MM.1S (cell line): ENCODE measurements at places on chromosomes 6 and 20.
A peak's percentile ranks its signal among the peaks of the same experiment; 100 is the strongest.

DNA sequence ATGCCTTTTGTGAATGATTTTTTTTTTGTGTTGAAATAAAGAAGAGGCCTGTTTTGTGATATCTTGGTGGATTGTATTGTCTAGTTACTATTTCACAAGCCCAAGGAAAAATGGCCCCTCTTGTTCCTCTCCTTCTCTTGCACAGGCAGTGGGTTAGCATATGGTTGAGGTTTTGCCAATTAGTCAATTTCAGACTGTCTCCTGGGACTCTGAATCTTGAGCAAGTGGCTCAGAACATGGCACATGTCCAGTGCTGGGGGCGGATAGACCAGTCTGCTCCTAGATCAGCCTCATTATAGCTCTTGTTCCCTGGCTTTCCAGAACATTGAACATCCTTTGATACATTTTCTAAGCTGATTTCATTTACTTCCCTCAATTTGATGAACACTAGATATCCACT is 589.2 kb downstream of the PHF3 start:
- no peaks in the 10 kb centered on the region for H3K36me3 ChIP-seq
- H3K27me3 ChIP-seq = no peaks in the 10 kb centered on the region
- H3K4me3 ChIP-seq = no peak overlapping the region
- no peak overlapping the region for H3K27ac ChIP-seq

DNA sequence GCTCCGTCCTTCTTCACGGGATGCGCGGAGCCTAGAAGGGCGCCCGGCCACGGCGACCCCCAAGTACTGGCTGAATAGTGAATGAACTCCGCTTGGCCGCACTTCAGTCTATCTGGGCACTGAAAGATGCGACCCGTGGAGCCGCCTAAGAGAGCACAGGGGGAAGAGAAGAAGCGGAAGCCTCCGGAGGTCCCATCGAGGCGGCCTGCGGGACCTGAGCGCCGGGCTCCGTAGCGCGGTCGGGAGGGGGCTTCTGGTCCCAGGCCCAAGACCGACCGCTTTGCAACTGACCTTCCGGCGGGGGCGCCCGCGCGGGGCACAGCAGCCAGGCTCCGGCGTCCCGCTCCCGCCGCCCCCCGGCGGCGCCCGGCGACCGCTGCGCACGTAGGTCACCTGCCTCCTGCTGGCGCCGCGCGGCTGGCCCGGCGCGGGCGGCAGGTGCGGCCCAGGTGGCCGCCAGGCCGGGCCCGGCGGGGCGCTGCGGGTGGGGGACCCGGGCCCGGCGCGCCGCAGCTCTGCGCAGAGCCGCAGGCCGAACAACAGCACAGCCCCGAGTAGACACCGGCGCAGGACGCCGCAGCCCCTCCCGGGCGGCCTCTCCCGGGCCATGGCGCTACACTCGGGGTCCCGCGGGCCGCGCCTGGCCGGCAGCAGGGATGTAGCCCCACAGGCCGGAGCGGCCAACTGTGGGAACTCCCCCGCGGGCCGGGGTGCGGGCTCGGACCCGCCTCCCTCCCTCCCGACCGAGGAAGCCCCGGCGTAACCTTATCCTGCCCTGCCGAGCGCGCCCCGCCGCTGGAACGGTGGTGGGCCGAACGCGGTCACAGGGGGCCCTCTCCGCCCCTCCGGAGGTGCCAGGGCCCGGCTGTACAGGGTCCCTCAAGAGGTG is at the start of gene METTL24:
METTL24 (minus strand) TSS at position 686 of the 889 bp plus-strand sequence; CDS start at position 609, 77 bp downstream.
- H3K27ac ChIP-seq = no peak within 1 kb of the TSS
- no peak for DNase-seq
- no peaks in the 10 kb centered on the region for H3K36me3 ChIP-seq
- no peaks in the 10 kb centered on the region for H3K27me3 ChIP-seq

- no peak for DNase-seq
- H3K36me3 ChIP-seq = peaks cover 8% of the 10 kb centered on the region
- no peak overlapping the region for H3K4me3 ChIP-seq
These were observed 27.3 kb downstream of the PYGB start for GRCh38 chr20:25274891-25275812.

DNA sequence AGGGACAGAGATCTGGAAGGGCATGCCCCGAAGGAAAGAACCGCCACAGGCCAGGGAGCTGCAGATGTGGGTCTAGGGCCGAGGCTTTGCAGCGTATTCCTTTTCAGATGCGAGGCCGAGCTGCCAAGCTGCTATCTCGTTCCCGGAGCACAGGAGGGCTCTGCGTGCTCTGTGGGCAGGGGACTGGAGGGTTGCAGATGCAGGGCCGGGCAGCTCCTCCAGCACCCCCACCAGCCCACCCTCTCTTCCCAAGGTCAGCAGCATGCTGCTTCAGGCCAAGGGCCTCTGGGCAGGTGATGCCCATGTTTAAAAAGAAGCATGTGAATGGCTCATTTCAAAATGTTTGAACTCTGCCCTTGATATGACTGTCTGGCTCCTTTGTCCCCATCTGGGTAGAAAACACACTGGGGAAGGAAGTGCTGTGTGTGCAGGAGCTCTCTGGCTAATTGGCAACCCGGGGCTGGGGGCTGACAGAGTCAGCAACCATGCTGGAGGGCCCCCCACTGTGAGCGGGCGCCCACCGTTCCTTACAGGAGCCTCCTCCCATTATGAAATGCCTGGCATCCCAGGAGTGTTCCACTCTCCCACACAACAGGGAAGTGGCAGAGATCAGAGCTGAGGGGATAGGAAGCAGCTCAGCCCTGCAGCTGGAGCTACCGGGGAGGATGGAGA is 353.3 kb downstream of the ZFAND3 start:
- no peak overlapping the region for H3K4me3 ChIP-seq
- no peaks in the 10 kb centered on the region for H3K36me3 ChIP-seq
- H3K27me3 ChIP-seq = no peaks in the 10 kb centered on the region
- H3K4me1 ChIP-seq = no peaks in the 10 kb centered on the region
- no peak for DNase-seq
- H3K27ac ChIP-seq = no peak overlapping the region

DNA sequence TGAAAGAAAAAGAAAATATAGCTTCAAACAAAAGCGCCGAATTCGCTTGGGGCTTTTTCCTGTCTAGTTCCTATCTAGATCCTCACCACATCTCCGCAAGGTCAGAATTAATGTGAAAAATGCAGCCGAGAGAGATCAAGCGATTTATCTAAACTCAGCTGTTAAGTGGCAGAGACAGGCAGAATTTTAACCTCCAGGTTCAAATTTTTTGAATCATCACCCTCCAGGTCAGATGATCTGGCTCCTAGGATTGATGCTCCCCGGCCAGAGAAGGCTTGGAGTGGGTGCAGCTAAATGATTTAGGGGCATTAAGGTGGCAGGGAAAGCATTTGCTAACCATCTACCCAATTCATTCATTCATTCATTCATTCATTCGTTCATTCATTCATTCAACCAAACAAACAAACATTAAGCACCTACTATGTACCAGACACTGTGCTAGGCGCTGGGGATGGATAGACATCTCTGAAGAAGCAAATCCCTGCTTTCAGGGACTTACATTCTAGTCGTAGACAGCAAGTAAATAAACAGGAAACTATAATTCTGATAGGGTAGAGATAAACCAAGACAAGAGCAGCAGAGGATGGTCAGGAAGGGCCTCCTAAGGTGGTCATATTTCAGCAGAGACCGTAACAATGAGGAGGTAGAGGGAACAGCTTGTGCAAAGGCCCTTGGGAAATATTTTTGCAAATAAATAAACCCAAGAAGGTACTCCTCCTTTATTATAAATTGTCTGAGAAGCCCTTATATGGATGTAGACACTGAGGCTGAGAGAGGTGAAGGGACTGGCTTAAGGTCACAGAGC is 672 bp upstream of the UBE2V1 start:
- H3K4me1 ChIP-seq = peaks cover 41% of the 10 kb centered on the region
- H3K27ac ChIP-seq = peak overlapping the region; percentile 82
- no peaks in the 10 kb centered on the region for H3K36me3 ChIP-seq
- H3K27me3 ChIP-seq = no peaks in the 10 kb centered on the region
- peak; percentile 22 for DNase-seq
- peak overlapping the region; percentile 93 for H3K4me3 ChIP-seq

GRCh38 chr6:145842693-145843546 is 28.3 kb upstream of the FBXO30 start:
- H3K4me3 ChIP-seq = no peak overlapping the region
- H3K27me3 ChIP-seq = no peaks in the 10 kb centered on the region
- H3K4me1 ChIP-seq = no peaks in the 10 kb centered on the region
- no peaks in the 10 kb centered on the region for H3K36me3 ChIP-seq

DNA sequence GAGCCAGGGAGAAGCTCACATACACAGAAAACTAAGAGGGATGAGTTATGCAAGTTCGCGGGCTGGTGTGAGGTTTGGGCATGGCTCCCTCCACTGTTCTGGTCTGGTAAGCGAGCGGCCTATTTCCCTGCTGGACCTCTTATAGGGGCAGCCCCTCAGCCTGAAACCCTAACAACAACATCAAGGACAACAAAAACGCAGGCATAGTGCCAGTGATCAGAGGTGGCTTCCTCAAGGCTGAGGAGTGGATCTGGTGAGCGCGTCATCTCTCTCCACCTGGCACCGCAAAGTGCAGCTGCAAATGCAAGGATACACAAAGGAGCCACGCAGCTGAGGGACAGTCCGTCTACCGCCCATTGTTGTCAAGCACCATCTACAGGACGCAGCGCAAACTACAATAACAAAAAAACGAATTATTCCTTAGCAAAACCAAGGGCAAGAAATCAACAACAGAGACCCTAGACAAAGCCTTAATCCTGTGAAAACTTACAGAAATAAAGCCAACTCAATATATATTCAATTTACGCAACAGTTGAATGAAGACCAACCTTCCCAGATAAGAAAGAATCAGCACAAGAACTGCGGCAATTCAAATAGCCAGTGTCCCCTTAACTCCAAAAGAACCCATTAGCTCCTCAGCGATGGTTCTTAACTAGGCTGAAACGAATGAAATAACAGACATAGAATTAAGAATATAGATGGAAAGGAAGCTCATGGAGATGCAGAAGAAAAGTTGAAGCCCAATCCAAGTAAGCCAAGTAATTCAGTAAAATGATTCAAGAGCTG is 9.2 kb upstream of the DEFB110 start:
- DNase-seq = no peak
- no peaks in the 10 kb centered on the region for H3K27me3 ChIP-seq
- no peaks in the 10 kb centered on the region for H3K4me1 ChIP-seq
- H3K27ac ChIP-seq = no peak overlapping the region
- no peaks in the 10 kb centered on the region for H3K36me3 ChIP-seq

- peaks cover 3% of the 10 kb centered on the region; the same call in 1 of the 2 replicates for H3K36me3 ChIP-seq
- DNase-seq = peak; percentile 44
- H3K4me3 ChIP-seq = peak overlapping the region; percentile 90
- peaks cover 39% of the 10 kb centered on the region for H3K4me1 ChIP-seq
- H3K27ac ChIP-seq = peak overlapping the region; percentile 88
These were observed 359 bp downstream of the PHIP start for GRCh38 chr6:79077715-79078074.

GRCh38 chr20:36663031-36663430 is 17.0 kb upstream of the SLA2 start:
- no peak for DNase-seq
- no peaks in the 10 kb centered on the region for H3K27me3 ChIP-seq
- no peak overlapping the region for H3K27ac ChIP-seq

DNA sequence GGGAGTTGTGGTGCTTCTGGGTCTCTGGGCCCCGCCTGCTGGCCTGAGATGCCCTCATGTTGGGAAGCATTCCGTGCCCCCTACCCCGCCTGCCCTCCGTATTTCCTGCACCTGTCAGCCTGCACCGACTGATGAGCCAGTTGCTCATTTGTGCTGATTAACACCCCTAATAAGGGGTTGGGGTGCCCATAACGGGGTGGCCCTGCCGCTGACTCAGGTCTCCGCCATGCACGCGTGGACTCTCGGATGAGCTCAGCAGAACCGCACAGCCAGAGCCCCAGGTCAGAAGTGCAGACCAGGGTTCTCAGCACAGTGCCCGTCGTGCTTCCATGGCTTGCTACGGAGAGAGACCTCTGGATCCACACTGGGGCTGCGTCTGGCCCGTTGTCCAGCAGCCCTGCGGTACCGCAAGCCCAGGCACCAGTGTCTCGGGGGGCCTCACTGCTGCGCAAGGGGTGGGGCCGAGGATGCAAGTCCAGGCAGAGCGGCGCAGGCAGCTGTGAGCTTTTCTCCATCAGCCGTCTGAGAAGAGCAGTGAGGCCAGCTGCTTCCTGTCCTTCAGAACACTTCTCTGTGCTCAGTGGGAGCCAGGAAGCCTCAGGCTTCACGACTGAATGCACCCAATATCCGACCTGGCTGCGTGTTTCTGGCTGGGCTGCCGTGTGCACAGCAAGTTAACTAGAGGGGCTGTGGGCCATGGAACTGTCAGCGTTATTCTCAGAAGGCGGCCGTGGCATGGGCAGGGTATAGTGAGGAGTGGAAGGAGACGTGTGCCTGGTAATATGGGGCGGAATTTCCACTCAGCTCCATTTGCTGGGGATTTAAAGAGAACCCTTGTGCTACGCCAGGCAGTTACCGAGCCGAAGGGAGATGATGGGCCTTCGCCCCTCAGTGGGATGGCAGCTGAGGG is 18.6 kb downstream of the MTG2 start:
- DNase-seq = no peak
- H3K4me3 ChIP-seq = no peak overlapping the region
- H3K4me1 ChIP-seq = no peaks in the 10 kb centered on the region
- no peak overlapping the region for H3K27ac ChIP-seq

DNA sequence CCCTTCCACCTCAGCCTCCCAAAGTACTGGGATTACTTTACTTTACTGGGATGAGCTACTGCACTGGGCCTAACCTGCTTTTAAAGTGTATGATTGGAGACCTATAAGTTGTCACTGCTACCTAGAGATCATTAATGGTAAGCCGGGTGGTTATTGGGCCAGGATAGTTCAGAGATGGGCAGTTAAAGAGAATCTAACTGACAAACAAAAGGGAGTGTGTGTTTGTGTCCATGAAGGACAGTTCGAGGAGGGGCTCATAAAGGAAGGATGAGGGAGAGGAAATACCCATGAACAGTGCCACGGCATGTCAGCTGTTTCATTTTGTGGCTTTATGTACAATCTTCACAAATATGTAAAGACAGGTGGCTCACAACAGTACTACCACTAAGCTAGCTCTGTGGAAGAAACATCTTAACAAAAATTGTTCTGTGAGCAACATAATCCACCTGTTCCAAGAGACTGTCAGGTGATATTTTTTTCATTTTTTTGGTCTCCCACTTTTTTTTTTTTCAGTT is 69.7 kb upstream of the FAM8A1 start:
- H3K4me3 ChIP-seq = no peak overlapping the region
- no peaks in the 10 kb centered on the region for H3K27me3 ChIP-seq
- no peak overlapping the region for H3K27ac ChIP-seq
- no peaks in the 10 kb centered on the region for H3K4me1 ChIP-seq
- no peaks in the 10 kb centered on the region for H3K36me3 ChIP-seq

GRCh38 chr20:57384953-57385761 is 6.0 kb upstream of the RBM38 start:
- no peaks in the 10 kb centered on the region for H3K27me3 ChIP-seq
- H3K36me3 ChIP-seq = no peaks in the 10 kb centered on the region
- peaks cover 42% of the 10 kb centered on the region for H3K4me1 ChIP-seq
- H3K27ac ChIP-seq = peak overlapping the region; percentile 80; the same call in 1 of the 2 replicates
